ENCODE measurements at places on chromosomes 3 and 15.

DNA sequence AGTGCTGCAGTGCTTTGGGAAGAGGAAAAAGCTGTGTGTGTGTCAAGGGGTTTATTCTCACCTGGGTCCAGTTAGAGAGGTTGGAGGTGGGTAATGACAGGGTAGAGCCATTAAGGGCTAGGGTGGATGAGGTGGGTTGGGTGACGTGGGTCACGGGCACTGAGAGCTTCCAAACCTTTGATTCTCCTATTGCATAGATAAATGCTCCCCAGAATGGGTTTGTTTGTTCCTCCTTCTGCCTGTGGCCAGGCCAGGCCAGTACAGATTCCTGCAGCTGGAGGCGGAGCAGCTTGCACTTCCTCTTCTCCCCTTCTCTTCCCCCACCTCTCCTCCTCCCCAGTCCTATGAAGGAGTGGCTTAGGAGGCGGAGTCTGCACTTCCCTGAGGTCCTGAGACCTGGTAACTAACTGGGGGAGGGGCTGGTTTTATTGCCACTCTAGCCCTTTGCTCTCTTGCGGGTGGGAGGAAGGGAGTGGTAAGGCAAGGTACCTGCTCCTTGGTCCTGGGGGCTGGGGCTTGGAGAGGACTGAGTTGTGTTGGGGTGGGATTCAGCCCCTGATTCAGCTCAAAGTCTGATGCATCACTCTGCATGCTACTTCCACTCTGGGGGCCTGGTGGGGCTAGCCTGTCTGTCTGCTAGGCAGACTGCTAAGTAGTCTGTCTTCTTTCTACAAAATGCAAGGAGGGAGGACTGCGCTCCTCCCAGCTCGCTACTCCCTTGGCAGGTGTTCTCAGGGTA is 3.5 kb downstream of the SPINT1 start:
- DNase-seq: no peak

GRCh38 chr3:13324835-13325501 is 95.2 kb downstream of the NUP210 start:
- DNase-seq: no peak

GRCh38 chr3:131174752-131175151 is 148.1 kb downstream of the NEK11 start:
- no peak for DNase-seq

- DNase-seq: no peak
These were observed 88.6 kb upstream of the HERC1 start for GRCh38 chr15:63922261-63922904.

DNA sequence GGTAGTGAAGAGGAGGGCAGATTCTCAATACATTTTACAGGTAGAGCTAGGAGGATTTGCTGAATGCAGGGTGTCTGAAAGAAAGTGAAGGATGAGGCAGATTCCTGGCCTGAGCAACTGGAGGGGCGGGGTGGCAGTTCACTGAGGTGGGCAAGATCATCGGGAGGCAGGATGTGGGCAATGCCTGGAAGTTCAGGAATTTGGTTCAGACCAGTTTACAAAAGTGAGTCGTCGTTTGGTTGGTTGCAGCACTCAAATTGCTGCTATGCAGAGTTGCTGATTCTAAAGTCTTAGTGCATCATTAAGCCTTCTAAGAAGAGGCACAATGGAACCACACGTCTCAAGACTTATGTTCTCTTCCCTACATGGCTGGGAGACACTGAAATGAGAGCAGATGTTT is 134.0 kb downstream of the MFSD1 start:
- no peak for DNase-seq

DNA sequence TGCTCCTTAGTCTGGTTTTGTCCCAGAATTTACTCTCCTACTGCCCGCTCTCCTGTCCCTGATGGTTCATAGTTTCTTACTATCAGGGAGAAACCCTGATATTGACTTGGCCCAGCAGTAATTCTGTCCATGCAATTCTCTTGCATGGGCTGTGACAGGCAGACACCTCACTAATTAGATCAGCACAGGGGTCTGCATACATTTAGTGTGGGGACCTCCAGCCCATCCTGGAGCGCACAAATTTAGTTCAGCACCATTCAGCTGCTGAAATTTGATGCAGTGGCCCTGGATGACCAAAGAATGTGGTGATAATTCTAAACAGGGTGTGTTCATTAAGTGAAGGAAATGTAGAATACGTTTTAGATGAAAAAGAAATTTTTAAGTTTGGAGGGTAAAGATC is 555.5 kb upstream of the TBL1XR1 start:
- DNase-seq: no peak

DNA sequence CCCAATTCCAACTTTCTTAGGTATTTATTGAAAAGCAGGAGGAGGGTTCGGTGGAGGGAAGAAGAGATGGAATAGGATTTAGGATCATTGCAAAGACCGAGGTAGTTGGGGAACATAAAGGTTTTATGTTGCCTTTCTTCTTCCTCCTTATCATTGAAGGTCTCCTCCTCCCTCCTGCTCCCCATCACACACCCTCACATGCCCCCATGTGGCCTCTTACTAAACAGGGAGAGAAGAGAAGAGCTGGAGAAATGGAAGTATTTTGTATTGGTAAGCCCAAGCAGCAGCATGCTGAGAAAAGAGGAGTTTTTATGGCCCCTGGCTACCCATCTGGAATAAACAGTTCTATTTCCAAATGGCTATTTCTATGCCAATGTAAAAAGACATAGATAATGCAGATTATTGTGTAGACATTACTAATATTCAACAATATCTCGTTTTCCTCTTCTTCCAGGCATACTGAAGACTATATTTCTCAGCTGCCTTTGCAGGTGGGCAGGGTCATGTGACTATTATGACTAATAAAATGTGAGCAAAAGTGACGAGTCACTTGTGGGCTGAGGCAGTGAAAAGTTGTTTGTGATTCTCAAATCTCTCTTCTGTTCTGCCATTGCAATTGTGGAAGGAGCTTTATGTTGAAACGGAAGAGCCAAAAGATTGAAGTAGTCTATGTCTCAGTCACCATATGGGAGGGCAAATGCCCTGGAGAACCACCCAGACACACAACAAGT is 5.2 kb upstream of the GPR176 start:
- no peak for DNase-seq

- no peak for DNase-seq
These were observed 105.1 kb upstream of the ETV5 start for GRCh38 chr3:186213946-186214345.

DNA sequence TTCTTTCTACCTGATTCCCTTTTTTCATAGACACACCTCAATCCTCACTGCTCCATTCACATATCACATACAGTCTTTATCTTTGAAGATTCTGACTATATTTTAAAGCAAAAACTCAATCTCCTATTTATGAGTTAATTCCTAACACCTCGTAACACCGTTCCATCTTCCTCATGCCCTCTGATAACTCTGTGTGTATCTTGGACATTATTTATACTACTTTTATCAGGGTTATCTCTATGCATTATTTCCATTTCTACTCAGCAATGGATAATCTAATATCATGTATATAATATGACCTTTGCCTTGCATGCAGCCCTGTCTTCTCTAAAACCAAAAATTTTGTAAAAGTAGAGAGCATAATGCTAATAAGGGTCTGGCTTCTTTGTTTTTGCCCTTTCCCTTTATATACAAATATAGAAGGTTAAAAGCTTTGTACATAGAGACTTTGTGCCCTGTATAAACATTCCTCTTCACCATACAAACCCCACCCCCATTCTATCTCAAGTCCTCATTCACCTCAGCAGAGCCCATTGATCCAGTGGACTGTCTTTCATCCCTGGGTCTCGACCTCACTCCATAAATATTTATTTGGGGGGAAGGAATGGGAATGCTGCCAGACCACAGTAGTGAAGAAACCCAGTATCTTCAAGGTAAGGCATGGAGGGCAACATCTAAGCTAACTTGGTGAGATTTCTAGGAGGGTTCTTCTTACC is 21.8 kb downstream of the TRIM42 start:
- DNase-seq: no peak

DNA sequence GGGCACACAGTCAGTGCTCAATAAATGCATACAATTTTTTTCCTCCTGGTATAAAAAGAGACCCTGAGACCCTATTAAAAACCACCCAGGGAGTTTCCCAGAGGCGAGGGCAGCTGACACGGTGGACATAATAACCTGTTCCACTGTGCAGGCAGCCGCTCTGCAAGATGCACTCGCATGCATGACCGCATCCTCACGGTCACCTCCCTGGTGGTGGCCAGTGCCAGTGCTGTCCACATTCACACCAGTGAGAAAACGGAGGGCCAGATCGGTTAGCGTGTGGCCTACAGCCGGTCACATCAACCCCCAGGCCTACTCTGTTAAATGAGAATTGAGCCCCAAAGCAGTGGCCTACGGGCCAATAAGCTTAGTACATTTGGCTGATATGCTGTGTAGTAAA is 24.8 kb downstream of the SH3BP5 start:
- no peak for DNase-seq

GRCh38 chr3:177837951-177838655 is 640.8 kb upstream of the TBL1XR1 start:
- no peak for DNase-seq

- DNase-seq: no peak
These were observed 211.1 kb upstream of the GADL1 start for GRCh38 chr3:31105438-31106077.

GRCh38 chr3:21989341-21990042 is 238.5 kb upstream of the ZNF385D start:
- DNase-seq: no peak

DNA sequence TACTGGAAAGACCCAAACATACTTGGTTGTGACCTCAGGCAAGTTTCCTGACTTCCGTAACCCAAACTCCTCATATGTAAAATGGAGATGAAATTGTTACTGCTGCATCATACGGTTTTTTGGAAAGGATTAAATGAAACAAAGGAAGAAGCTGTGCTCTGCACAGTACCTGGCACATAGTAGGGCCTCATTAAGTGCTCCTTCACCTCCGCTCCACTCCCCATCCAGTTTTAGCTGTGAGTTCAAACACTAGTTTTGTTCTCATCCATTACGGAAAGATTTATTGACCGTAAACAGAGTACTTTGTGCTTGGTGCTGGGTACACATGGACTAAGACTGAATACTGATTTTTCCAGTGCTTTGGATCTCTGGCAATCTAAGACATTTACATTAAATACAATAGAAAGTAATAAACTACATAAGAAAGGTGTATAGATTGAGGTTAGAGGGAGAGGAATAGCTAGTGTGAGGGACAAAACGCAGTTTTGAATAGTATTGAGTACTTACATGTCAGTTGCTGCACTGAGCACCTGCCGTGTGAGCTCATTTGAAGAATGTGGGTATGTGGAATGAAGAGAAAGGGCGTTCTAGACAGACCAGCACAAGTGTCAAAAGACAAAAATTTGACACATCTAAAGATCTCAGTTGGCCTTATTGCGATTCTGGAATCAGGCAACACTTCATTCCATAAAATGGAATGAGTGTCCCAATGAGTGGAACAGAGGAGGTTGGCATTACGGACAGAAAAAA is 594 bp upstream of the ICE2 start:
- no peak for DNase-seq

GRCh38 chr3:36730966-36731365 is 33.4 kb downstream of the DCLK3 start:
- DNase-seq: no peak

DNA sequence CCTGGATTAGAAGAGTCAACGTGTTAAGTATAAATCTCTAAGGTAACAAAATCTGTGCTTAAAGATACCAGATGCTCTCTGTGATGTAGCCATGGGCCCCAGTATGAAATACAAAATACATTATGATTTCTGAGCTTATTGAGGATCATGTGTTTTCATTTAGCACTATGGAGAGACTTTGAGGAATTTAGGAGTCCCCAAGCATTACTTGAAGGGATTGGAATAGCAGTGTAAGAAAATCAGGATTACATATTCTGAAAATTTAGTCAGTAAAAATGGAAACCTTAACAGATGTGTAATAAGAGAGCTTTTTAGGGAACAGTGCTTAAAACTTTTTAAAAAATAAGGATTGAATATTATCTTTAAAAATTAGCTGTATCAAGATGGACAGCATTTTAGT is 35.5 kb downstream of the ECT2 start:
- DNase-seq: no peak

GRCh38 chr15:63203451-63204090 is 14.2 kb downstream of the RAB8B start:
- DNase-seq: no peak

GRCh38 chr3:24748520-24748919 is 253.9 kb upstream of the THRB start:
- no peak for DNase-seq

GRCh38 chr3:129829640-129830039 is 63.9 kb downstream of the TMCC1 start:
- DNase-seq: peak; percentile 56

DNA sequence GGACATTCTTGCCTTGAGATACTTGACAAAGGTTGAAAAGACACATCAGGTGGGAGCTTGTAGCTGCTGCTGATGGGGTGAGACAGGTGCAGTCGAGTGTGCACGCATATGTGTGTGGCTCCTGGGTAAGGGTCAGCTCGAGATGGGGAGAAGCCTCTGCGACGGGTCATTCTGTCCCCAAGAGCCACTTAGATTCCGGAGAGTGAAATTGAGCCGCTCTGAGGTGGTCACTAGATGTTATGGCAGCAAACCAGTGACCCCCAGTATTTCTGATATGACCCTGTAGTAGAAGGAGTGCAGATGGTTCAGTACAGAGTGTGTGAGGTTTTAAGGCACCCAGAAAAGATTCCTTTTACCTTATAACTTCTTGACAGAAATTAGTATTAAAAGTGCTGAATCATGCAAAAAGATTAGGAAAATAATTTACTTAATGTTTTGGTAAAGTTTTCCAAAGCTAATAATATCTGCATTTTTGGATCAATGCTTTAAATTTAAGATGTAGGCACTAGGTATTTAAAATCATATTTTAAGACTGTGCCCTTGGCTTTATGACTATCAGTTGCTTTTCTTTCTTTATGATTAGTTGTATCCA is 241.9 kb upstream of the TOPAZ1 start:
- DNase-seq: no peak

GRCh38 chr3:119652306-119653033 is 7.9 kb downstream of the POPDC2 start:
- no peak for DNase-seq

DNA sequence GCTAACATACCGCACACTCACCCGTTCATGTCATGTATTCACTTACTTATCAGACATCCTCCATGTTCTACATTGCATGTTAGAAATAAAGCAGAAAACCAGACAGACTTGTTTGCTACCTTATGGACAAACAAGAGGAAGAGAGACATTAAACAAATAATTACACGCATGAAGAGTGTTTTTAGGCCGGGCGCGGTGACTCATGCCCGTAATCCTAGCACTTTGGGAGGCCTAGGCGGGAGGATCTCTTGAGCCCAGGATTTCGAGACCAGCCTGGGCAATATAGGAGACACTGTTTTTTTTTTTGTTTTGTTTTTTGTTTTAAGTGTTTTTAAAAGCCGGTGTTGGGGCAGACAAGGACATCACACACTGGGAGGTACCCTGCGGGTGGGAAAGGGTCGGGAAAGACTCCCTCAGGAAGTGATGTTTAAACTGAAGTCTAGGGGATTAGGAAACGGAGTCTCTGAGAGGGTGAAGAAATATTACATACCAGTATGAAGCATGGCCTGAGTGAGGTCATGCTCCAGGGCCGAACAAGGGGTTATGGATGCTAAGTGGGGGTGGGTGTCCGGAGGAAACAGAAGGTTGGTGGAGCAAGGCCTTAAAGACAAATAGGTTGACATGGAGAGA is 2.1 kb upstream of the USP3 start:
- DNase-seq: no peak

GRCh38 chr3:11755276-11755675 is 91.4 kb downstream of the TAMM41 start:
- no peak for DNase-seq

- DNase-seq: no peak
These were observed 3.4 kb upstream of the SKOR1 start for GRCh38 chr15:67821784-67822440.

Data from DMS 273 treated with DMSO at 0.1 percent for 48 hours (cell line).